ENCODE measurements at places on chromosomes 11 and 22.

DNA sequence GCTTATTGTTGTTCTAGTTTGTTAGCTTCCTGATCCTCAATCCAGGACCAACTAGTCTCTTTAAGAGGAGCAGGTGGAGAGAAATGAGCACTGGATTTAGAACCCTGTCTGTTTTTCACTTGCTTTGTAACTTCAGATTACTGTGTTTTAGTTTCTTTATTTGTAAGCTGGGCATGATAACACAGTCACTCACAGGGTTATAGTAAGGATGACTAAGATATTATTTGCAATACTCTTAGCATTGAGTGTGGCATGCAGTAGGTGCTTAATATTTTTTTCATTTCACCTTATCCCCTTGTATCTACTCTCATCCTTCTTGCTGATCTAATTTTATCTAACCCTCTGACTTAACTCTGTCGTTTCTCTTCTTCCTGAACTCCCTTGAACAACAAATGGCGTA, 33.8 kb downstream of the DNHD1 start:
- no peak for DNase-seq

DNA sequence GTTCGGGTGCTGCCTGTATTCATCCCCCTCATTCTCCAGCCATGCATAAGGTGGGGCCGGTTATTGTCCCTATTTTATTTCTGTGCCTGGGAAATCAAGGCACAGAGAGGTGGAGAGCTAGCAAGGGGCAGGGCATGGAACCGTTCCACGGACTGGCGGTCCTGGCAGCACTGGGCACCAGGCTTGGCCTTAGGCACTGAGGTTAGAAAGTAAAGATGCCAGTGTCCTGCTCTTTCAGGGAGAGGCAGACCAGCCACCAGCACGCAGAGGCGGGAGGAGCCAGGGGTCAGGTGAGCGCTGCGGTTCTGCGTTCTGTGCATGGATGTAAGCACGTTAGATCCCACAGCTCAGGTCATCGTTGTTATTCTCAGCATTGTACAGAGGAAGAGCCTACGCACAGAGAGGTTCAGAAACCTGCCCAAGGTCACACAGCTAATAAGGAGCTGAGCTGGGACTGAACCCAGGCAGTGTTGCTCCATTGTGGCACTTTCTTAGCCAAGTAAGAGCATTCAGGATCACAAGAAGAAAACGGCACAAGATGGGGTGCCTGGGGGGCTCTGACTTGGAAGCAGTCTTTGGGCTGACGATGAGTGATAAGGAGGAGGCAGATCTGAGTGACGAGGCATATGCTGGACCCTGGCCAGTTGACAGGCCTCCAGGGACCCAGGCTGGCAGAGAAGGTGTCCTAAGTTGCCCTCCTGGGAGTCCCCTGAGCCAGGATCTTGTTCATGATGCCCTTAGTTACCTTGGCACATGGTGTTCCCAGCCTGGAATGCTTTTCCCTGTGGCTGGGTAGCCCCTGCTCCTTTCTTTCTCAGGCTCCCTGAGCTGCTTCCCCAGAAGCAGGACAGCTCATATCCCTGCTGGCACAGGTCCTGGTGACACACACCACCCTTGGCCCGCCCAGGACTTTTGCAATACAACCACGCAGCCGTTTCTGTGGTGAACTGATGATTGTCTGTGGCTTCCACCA, 41.1 kb downstream of the OSBPL5 start:
- DNase-seq, result no peak

GRCh38 chr11:86234831-86235461, 9.6 kb upstream of the EED start:
- DNase-seq, result no peak

GRCh38 chr11:119779195-119780071, 50.4 kb upstream of the NECTIN1 start:
- DNase-seq, result no peak

DNA sequence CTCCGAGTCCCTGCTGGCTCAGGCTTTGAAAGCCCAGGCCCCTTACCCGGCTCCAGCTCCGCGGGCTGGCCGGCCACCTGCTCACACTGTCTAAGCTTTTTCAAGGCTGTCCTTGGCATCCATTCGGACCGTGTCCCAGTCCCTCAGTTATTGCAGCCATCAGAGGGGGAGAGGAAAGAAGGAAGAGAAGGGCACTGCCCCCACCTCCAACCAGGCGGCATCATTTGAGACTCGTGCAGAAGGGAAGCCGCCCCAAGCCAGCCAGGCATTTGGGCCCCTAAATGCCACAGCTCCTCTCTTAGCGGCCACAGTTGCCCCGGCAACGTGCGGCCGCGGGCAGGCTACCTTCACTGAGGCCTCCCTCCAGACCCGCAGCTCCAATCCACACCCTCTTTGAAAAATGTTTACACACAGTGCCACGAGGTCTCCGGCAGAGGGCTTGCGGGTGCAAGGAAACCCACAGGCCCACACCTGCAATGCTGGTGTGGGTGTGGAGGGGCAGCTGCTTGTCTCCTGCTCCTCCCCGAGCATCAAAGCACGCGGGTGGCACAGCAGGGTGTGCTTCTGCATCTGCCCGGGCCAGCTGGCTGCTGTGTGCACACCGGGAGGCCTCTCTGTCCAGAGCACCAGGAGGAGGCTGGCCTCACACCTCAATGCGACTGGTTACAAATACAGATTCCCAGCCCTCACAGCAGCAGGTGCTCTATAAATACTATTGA, 124.4 kb downstream of the CTTN start:
- DNase-seq, result no peak

DNA sequence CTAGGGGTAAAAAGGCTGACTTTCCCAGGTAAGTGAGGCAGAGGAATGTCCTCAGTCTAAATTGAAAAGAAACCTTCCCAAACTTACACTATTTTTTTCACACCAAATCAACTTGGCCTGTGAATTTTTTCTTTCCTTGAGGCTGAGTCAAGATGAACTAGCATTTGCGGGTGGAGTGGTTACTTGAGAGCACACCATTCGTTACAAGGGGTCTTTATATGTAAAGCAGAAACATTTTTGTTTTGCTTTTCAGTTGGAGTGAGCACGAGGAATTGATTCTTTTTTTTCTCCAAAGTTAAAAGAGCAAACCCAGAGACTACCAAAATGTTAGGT, 36.4 kb downstream of the MAML2 start:
- DNase-seq, result no peak

DNA sequence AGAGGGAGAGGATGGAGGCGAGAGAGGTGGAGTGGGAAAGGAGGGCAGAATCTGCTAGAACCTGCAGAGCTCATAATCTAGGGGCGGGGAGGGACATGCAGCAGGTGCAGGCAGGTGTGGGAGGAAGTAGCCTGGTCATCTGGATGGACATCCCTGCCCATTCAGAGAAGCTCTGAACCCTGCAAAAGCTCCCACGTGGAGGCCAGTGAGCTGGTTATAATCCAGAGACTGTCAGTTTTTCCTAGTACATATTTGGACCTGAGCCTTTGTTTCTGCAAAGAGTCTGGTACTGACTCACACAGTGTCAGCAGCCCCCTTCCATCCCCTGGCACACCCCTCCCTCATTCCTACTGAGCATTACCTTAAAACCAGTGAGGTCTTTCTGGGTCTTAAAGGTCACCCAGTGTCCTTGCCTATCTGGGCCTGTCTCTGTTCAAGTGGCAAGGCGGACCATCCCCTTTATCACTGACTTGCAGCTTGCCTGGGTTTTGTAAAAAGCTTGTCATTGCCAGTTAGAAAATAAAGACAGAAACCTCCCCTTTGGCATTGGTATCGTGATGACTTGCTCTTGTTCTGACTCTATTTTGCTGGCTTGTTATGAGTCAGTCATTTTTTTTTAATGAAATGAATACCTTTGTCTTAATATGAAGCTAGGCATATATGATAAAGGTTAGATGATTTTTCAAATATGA, 26.1 kb downstream of the PTPRJ start:
- DNase-seq, result no peak

DNA sequence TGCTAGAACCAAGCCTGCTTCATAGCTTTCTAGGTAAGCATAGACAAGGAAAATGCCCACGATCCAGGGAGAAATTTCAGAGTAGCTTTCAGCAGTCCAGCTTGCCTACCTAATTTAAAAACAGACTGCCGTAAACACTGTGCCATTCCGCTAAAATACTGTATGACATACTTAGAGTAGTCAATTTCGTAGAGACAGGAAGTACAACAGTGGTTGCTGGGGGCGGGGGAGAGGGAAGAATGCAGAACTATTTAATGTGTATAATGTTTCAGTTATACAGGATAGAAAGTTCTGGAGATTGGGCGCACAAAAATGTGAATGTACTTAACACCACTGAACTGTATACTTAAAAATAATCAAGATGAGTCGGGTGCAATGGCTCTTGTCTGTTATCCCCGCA, 56.7 kb downstream of the C11orf58 start:
- DNase-seq, result no peak

DNA sequence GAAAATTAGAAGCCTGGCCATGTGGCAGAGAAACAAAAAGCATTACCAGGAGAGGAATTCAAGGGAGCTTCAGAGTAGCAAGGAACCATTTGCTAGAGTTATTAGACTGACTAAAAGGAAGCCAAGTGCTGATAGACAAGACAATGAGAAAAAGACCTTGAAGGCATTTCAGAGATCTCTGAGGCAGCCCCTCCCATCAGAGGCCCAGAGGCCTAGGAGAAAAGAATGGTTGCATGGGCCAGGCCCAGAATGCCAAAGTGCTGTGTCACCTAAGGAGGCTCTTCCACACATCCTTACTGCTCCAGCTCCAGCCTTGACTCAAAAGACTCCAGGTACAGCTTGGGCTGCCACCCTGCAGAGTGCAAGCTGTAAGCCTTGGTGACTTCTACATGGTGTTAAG, 61.8 kb upstream of the POU2AF2 start:
- DNase-seq, result no peak

DNA sequence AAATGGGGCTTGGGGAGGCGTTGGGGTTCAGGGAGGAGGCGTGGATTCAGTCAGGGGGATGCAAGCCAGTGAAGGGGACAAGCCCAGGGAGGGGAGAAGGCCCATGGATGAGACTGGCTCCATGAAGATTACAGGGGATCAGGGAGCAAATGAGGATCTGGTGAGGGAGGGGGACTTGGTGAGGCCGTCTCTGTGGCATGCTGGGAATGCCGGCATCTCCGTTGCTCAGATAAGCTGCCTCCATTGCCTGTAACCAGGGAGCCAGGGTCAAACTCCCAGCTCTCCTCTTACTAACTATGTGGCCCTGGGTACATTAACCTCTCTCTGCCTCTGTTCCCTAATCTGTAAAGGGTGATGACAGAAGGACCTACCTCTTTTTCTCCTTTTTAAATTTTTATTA, 38.7 kb downstream of the TPBGL start:
- no peak for DNase-seq

GRCh38 chr11:65314501-65315203, at the start of gene CDC42EP2:
CDC42EP2 (plus strand) TSS chr11:65314866; CDS start chr11:65320899, 6,033 bp downstream.
- DNase-seq, result peak; percentile 54

- DNase-seq, result peak; percentile 23
Observed at GRCh38 chr22:19723232-19723982, at the start of gene GP1BB. GP1BB (plus strand) TSS chr22:19723539; CDS start chr22:19723570, 31 bp downstream.

GRCh38 chr11:110599207-110599606, 113.0 kb downstream of the ARHGAP20 start:
- no peak for DNase-seq

GRCh38 chr11:72039856-72040401, 40.4 kb downstream of the NUMA1 start:
- no peak for DNase-seq

- no peak for DNase-seq
Observed at GRCh38 chr11:124737638-124738305, 2.0 kb upstream of the NRGN start.

- no peak for DNase-seq
Observed at GRCh38 chr22:50118557-50119168, 28.9 kb downstream of the MOV10L1 start.

- DNase-seq, result peak; percentile 28
Observed at GRCh38 chr22:25334162-25334490, 114.7 kb downstream of the CRYBB2 start.

- no peak for DNase-seq
Observed at GRCh38 chr22:45574069-45574703, 71.5 kb downstream of the FBLN1 start.

DNA sequence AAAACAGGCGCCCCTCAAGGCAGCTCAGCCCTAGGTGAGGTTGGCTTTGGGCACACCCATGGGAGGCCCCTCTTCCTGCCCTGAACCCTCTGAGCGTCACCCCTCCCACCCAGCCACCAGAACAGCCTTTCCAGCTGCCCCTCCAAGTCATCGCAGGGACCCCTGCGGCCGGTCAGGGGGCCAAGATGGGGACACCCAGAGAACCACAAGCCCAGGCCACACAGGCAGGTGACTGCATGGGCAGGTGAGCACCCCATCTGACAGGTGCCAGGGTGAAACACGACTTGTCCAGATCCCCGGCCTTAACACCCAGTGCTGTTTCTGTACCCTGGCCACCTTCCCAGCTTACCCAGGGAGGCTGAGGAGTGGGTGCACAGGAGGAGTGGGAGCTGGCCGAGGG, 24.6 kb upstream of the GRAMD4 start:
- DNase-seq, result no peak

DNA sequence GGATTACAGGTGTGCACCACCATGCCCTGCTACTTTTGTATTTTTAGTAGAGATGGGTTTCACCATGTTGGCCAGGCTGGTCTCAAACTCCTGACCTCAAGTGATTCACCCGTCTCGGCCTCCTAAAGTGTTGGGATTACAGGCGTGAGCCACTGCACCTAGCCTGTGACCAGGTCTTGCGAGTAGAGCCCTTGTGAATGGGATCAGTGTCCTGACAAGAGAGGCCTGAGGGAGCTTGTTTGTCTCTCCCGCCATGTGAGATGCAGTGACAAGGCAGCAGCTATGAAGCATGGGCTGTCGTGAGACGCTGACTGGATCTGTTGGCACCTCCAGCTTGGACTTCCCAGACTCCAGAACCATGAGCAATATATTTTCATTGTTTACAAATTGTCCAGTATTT, 69.3 kb downstream of the LRRC32 start:
- no peak for DNase-seq

DNA sequence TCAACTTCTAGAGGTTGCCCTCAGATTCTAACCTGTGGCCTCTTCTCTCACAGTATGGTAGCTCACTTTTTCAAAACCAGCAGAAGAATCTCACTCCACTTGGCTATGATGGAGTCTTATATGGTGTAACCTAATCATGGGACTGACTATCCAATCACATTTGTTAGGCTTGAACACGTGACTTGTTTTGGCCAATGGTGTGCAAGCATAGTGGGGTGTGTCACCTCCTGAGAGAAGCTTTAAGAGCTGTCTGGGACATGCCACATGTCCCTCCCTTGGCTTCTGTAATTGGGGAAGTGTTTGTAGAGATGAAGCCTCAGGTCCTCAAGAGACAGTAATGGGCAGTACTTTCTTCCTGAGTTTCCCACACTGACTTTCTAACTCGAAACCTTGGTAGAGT, 12.8 kb upstream of the SMIM38 start:
- DNase-seq, result no peak

DNA sequence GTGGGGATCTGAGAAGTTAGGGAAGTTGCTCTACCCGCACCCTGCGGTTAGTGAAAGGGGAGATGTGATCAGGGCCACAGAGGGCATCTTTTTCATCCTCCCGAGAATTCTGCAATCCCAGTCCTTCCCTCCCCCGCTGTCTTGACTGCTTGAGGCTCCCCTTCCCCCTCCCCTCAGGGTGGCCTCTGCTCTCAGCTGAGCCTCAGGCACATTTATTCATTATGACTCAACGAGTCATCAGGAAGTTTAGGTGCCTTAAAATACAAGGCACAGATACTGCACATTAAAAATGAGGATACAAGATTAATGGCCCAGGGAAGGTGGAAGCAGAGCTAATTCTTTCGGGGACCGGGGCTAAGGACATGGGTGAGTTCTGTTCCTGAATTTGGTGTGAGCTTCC, 104.0 kb downstream of the CACNA1I start:
- DNase-seq, result no peak
